ENCODE measurements at places on chromosomes 2 and 18.

DNA sequence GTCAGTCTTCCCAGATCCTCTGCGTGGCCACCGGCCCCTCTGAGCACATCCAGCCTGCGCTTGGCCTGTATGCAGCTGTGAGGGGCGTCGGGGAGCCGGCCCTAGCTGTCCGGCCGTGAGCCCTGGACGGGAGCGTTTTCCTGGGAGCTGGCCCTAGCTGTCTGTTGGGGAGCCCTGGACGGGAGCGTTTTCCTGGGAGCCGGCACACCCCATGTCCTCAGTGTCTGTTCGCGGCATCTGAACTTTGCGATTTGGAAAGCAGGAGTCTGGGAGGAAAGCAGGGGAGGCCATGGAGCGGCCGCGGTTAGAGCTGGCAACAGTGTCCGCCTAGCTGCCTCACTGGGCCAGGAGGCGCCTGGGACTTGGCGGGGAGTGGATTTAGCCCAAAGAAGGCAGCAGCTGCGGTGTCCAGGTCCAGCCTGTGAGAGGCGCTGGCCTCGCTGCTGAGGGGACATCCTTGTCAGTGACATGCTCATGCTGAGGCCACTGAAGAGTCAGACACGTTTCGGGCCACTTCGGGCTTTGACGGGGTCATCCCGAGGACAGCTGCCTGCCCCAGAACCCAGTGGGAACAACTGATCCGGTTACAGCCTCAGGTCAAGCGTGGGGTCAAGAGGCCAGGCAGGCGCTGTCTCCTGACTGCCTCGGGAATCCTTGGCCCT lies 75.8 kb downstream of the KCNG2 start:
- no peak for DNase-seq

DNA sequence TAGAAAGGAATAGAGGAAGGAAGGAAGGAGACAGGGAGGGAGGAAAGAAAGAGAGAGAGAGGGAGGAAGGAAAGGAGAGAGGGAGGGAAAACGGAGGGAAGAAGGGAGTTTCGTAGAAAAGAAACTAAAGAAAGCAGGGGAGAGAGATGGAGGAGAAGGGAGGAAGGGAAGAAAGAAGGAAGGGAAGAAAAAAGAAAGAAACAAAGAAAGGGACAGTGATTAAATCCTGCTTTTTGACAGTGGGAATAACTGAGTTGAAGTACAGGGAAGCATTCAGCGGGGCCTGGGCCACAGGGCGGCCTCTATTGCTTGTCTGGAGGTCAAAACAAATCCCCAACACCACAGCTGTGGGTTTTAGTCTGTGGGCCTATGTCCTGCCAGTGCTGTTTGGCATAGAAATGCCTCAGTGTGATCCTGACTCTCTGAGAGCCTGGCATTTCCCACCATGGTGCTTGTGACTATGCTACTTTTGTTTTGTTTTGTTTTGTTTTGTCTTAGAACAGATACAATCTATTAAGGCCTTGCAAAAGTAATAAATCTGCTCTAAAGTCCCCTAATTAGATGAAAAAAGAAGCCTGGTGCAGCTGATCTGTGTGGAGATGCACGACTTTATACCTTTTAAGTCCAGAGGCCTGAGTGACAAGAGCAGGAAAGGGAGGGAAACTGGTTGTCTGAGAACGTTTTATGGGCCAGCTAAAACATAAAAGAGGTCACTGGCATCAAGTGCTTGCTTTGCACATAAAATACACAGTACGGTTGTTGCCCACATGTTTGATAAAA lies 40.0 kb downstream of the IL1RL2 start:
- no peak for DNase-seq

DNA sequence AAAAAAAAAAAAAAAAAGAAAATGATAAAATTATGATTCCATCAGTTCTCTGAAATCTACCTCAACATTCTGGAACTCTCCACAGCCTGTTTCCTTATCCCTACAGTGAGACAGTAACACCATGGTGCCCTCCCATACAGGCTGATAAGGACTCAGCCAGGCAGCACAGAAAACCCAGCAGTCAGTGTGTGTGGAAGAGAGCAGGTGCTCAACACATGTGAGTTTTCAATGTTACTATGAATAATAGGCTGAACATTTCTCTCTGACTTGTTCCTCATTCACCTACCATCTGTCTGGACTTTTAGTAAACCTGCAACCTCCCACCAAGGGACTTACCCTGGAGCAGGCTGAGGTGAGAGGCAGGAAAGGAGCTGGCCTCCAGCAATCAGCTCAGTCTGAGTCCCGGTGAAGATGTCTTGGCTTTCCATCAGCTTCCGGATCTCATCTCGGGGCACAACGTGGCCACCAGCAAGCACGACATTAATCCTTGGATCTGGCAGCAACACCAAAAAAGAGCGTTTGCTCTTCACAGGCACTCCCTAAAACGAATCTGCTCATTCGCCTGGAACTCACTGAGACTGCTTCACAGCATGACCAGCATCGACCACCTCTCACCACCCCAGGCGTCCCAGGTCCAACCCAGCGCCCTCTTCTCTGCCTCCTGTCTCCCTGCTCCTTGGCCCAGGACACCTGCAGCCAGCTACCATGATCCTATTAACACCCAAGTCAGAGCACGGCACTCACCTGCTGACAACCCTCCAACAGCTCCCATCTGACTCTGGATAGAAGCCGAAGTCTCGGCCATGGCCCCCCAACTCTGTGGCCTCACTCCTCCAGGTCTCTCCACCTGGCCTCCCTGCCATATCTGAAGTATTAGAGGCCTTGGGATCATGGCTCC lies 16.5 kb downstream of the PASK start:
- DNase-seq: no peak

- no peak for DNase-seq
Measured at GRCh38 chr2:179302764-179303571, 38.3 kb upstream of the SESTD1 start.

GRCh38 chr2:134262684-134263083 lies 8.8 kb downstream of the MGAT5 start:
- no peak for DNase-seq

- DNase-seq: no peak
Measured at GRCh38 chr2:116935097-116935814, 879.2 kb upstream of the DDX18 start.

GRCh38 chr2:234436482-234436837 lies 60.4 kb downstream of the ARL4C start:
- no peak for DNase-seq

DNA sequence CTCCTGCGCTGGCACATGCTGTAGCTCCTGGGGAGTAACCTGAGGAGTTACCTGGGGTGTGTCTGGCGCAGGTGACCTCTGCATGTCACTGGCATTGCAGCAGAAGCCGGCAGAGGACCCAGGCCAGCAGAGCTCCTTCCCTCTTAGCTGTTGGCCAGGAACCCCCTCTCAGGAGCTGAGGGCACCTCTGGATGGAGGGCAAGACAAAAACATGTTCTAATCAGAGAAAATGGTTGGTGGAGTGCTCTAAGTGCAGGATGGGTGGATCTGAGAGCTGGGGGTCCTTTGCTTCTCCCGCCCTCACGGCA lies 44.9 kb upstream of the SNTG2 start:
- no peak for DNase-seq

DNA sequence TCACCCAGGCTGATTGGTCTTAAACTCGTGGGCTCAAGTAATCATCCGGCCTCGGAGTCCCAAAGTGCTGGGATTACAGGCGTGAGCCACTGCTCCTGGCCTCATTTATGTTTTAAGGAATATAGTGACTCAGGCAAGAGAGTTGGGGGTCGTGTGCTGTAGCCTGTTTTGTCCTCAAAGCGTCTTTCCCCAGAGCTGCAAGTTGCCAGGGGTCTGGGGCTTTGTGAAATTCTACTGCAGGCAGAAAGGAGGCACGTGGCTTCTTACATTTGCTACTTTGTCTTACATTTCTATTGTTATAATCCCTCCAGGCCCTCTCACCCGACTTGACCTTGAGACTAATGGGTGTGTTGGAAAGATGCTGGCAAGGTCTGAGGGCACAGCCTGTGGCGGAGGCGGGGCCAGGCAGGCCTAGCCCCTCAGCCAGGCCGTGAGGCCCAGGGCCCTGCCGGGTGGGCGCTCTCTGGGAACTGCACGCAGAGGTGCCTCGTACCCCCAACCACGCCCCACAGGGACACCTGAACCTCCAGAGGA lies 85.8 kb upstream of the NDUFV2 start:
- no peak for DNase-seq

- DNase-seq: peak; percentile 69
Measured at GRCh38 chr2:73984922-73985307, 205 bp downstream of the TET3 start.

DNA sequence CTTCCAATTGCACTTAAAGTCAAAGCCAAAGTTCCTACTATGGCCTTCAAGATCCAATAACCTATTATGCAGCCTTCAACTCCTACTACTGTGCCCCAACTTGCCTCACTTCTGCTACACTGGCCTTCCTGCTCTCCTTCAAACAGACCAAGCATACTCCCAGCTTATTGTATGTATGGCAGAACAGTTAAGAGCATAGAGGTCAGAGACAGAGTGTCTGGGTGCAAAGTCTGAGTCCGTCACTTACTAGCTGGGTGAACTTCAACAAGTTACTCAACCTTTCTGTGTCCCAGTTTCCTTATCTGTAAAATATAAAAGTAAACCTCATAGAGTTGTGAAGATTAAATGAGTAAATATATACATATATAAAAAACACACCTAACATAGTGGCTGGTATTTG lies 37.2 kb downstream of the YES1 start:
- no peak for DNase-seq

GRCh38 chr2:120110507-120110906 lies 97.6 kb downstream of the EPB41L5 start:
- DNase-seq: no peak

DNA sequence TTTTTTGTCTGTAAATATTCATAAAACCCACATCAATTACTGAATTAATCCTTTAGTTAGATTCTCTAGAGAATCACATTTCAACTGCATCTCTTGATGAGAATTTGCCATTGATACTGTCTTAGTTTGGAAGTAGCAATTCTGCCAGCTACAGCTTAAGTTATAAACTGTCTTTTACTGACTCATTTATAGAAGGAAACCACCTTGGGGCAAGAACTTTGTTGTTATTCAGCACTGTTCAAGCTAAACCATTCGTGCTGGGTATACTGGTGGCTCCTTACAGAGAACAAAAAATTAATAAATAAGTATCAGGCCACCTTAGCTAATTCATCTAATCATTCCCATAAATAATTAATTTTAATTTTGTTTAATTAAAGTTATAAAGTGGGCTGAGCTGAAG lies 1082.6 kb upstream of the CELF4 start:
- no peak for DNase-seq

GRCh38 chr18:47873625-47874024 lies 56.8 kb downstream of the SMAD2 start:
- DNase-seq: no peak

- no peak for DNase-seq
Measured at GRCh38 chr2:236636261-236636660, 66.6 kb downstream of the ACKR3 start.

DNA sequence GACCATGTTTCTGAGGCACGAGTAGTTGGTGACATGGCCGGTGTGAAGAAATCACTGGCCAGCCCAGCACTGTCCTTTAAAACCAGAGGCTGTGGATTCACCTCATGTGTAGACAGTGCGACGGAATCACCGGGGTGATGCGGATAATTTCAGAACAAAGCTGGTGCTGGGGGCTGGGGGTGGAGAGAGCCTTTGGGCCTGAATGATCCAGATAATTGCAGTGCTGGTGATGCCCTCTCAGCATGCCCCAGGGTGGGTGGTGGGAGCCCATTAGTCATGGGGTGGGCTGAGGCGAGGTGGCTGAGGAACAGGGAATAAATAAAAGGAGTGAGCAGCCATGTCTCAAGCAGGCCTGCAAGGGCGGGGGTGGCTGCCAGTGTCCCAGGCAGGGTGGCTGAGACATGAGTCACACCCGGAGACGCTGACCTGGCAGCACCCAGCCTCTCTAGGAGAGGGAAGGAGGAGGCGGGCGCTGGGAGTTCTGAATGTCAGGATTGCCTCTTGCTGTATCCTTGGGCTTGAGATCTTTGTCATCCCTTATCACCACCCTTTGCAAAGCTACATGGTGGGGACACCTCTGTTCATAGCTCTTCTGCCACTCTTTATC lies 151.1 kb upstream of the MSH6 start:
- no peak for DNase-seq
